ENCODE measurements at places on chromosomes 13 and 19. TPM values are rescaled to one million over a fixed set of nuclear protein-coding genes. Genes with fewer than 3 reads are reported as not detected.

The MED26 gene
- total RNA-seq = 9.2 TPM

The SIGLECL1 gene
- not detected for total RNA-seq

The RFPL4AL1 gene
- total RNA-seq = not detected

The RGS9BP gene
- 0.54 TPM for total RNA-seq

The SCN1B gene
- 1.9 TPM for total RNA-seq

The LENG9 gene
- total RNA-seq = 10.8 TPM

The GPATCH1 gene
- 6.2 TPM for total RNA-seq

The FEM1A gene
- total RNA-seq = 21.0 TPM

The ZC3H13 gene
- total RNA-seq = 6.7 TPM

The MCF2L gene
- total RNA-seq = 3.2 TPM

The KIR2DL1 gene
- total RNA-seq = not detected

The PROZ gene
- not detected for total RNA-seq

The GPR42 gene
- total RNA-seq = not detected

The ZNF580 gene
- total RNA-seq = 13.7 TPM

The RUBCNL gene
- 1.6 TPM for total RNA-seq

The NLRP9 gene
- not detected for total RNA-seq

The CASP14 gene
- not detected for total RNA-seq

The CACNA1A gene
- 0.54 TPM for total RNA-seq

The GSX1 gene
- total RNA-seq = not detected

The SCAF1 gene
- total RNA-seq = 18.6 TPM

The TMEM238 gene
- total RNA-seq = 2.7 TPM

The TNFSF13B gene
- 27.5 TPM for total RNA-seq

The CYP2A6 gene
- total RNA-seq = not detected

The TNFRSF19 gene
- total RNA-seq = 1.1 TPM

The CEACAM8 gene
- total RNA-seq = 0.27 TPM

The PTGIR gene
- total RNA-seq = 4.3 TPM

The ATP5F1D gene
- 52.2 TPM for total RNA-seq

The DOCK6 gene
- 3.5 TPM for total RNA-seq

The SKA3 gene
- 4.8 TPM for total RNA-seq

The CCDC8 gene
- total RNA-seq = 2.4 TPM

The LSR gene
- total RNA-seq = 14.3 TPM

The PLPP2 gene
- total RNA-seq = 1.1 TPM

The MTUS2 gene
- not detected for total RNA-seq

The LRFN3 gene
- total RNA-seq = 2.4 TPM

The ZNF568 gene
- 7.8 TPM for total RNA-seq

The TLE6 gene
- total RNA-seq = 0.27 TPM

The SWSAP1 gene
- total RNA-seq = 4.6 TPM

The DMKN gene
- total RNA-seq = 1.6 TPM

The UBE2L5 gene
- total RNA-seq = 0.27 TPM

The ICAM5 gene
- total RNA-seq = 10.8 TPM

The CRB3 gene
- total RNA-seq = 0.27 TPM

The FGF21 gene
- total RNA-seq = not detected

The PPP1R12C gene
- total RNA-seq = 43.4 TPM

The ZNF28 gene
- total RNA-seq = 10.5 TPM

The ZNF555 gene
- 5.9 TPM for total RNA-seq

The SIGLEC11 gene
- total RNA-seq = under 0.01 TPM

The CADM4 gene
- 0.27 TPM for total RNA-seq

The FGF22 gene
- total RNA-seq = under 0.01 TPM

The PDX1 gene
- total RNA-seq = not detected

The HSH2D gene
- 160 TPM for total RNA-seq

The RPS19 gene
- total RNA-seq = 3,007 TPM

The ADPRHL1 gene
- 0.27 TPM for total RNA-seq

The GJB2 gene
- not detected for total RNA-seq

The CFAP97D2 gene
- total RNA-seq = not detected

The KIR2DL4 gene
- under 0.01 TPM for total RNA-seq

The SHFL gene
- total RNA-seq = 56.8 TPM

The DENND1C gene
- total RNA-seq = 9.2 TPM

The CEACAM21 gene
- 11.3 TPM for total RNA-seq

The NKPD1 gene
- total RNA-seq = 1.6 TPM
